ENCODE measurements at places on chromosomes 13 and 19. TPM values are rescaled to one million over a fixed set of nuclear protein-coding genes. Genes with fewer than 3 reads are reported as not detected.

Gene ZNF793
- total RNA-seq = 2.9 TPM

Gene TTC9B
- total RNA-seq = not detected

Gene ZNF439
- 5.1 TPM for total RNA-seq

Gene ZNF808
- total RNA-seq = 25.3 TPM

Gene C2CD4C
- 2.2 TPM for total RNA-seq

Gene PRKCG
- not detected for total RNA-seq

Gene SLC27A1
- 52.7 TPM for total RNA-seq

Gene PNMA8B
- total RNA-seq = 1.1 TPM

Gene FXYD7
- not detected for total RNA-seq

Gene LIM2
- not detected for total RNA-seq

Gene PRR20B
- total RNA-seq = not detected

DNA sequence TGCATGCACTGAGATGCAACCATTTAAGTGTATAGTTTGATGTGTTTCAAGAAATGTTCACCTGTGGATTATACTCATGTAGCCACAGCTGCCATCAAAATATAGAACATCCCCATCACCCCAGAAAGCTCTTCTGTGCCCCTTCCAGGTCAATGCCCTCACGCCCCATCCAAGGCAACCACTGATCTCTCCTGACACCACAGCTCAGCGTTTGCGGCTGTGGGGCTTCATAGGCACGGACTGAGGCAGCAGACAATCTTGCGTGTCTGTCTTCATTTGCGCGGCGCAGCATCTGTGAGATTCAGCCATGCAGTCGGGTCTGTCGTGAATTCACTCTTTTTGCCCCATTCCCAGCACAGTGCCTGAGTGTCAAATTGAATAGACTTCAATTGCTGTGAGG is 153.8 kb upstream of the UQCRFS1 start:
- H3K27me3 ChIP-seq = no peaks in the 10 kb centered on the region
- no peak overlapping the region for H3K27ac ChIP-seq
- H3K4me1 ChIP-seq = no peaks in the 10 kb centered on the region

- peaks cover 6% of the 10 kb centered on the region for H3K4me1 ChIP-seq
- no peak overlapping the region for H3K27ac ChIP-seq
- no peaks in the 10 kb centered on the region for H3K27me3 ChIP-seq
- DNase-seq = no peak
- no peaks in the 10 kb centered on the region for H3K36me3 ChIP-seq
Observed at GRCh38 chr19:3073931-3074595, 11.8 kb upstream of the TLE5 start.

DNA sequence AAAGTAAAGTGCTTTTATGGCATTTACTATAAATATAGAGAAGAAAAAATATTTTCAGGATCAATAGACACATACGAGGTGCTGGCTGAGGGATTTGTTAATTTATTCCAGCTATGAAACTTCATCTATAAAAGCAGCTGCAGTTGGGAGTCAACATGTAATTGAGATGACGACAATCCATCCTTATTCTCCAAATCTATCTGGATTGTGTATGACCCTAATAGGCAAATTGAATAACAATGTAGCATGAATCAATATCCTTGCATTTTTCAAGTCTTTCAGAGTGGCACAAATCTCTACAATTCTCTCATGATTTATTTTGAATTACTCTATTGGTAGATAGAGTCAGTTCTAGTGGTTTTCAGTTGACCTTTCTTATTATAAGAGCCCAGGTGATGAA is 1296.5 kb upstream of the SPRY2 start:
- H3K4me1 ChIP-seq = no peaks in the 10 kb centered on the region
- DNase-seq = no peak
- H3K4me3 ChIP-seq = no peak overlapping the region
- H3K36me3 ChIP-seq = no peaks in the 10 kb centered on the region
- H3K27ac ChIP-seq = no peak overlapping the region
- H3K27me3 ChIP-seq = no peaks in the 10 kb centered on the region

DNA sequence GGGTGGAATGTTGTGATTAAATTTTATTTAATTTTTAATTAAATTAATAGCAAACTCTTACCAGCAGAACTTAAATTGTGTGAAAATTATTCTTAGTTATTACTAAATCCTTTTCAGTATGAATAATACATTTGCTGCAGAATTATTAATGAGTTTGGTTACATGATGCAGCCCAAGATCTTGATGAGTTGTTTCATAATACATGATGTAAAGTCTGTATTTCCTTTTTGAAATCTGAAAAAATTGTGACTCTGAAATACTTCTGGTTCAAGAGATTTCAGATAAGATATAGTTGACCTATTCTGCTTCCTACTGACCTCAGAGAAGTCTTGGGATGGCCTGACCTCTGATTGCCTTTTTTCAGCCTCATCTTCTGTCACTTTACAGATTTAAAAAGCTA is 11.1 kb downstream of the SAE1 start:
- H3K36me3 ChIP-seq = peaks cover 34% of the 10 kb centered on the region
- no peak for DNase-seq
- no peak overlapping the region for H3K27ac ChIP-seq

DNA sequence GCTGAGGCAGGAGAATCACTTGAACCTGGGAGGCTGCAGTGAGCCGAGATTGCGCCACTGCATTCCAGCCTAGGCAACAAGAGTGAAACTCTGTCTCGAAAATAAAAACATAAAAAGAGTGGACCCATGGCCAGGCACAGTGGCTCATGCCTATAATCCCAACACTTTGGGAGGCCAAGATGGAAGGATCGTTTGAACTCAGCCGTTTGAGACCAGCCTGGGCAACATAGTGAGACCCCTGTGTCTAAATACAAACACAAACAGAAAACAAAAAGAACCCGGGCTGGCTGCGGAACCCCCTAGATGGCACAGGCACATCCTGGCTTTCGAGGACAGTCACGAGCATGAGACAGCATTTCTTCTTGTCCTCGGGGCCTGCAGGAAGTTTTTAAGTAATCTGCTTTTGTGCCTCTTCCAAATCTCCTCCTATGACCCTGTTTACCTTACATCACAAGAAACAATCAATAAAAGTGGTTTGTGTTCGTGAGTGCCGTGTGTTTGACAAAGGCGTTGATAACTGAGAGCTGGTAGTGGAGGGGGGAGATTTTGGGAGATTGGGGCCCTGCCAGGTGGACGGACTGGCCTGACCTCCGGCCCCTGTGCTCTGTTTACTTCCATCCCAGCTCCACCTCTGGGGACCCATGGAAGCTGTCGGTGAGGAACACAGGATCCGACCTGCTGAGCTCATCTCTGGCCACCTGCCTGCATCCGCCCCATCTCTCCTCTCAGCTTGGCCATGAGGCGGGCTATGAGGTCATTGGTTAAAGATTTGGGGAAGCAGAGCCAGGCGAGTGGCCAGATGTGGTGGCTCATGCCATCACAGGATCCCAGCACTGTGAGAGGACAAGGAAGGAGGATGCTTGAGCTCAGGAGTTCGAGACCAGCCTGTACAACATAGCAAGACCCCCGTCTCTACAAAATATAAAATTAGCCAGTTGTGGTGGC is 5.9 kb upstream of the GDF15 start:
- peaks cover 17% of the 10 kb centered on the region for H3K4me1 ChIP-seq
- H3K36me3 ChIP-seq = no peaks in the 10 kb centered on the region
- H3K4me3 ChIP-seq = no peak overlapping the region
- DNase-seq = peak; percentile 85
- no peaks in the 10 kb centered on the region for H3K27me3 ChIP-seq

- DNase-seq = peak; percentile 43
- no peaks in the 10 kb centered on the region for H3K27me3 ChIP-seq
- H3K27ac ChIP-seq = peak overlapping the region; percentile 2
- no peak overlapping the region for H3K4me3 ChIP-seq
Observed at GRCh38 chr13:45393941-45394570, 24.1 kb downstream of the SLC25A30 start.

DNA sequence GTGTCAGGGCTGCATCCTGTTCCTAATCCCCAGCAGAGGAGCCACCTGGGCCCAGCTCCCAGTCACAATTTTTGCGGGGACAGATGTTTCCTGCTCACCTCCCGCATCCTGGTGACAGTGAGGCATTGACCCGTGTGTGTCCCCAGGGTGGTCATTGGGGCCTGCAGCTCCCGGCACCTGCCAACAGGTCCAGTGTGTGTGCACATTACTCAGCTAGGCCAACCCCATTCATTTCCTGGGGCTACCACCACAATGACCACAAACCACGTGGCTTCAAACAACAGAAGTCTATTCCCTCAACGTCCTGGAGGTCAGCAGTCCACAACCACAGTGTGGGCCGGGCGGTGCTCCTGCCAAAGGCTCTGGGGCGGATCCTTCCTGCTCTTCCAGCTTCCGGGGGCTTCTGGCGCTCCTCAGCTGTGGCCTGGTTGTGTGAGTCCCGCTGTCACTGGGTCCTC is 11.9 kb upstream of the F2RL3 start:
- H3K36me3 ChIP-seq = peaks cover 59% of the 10 kb centered on the region
- H3K4me3 ChIP-seq = no peak overlapping the region
- H3K27ac ChIP-seq = no peak overlapping the region
- peaks cover 2% of the 10 kb centered on the region for H3K4me1 ChIP-seq

DNA sequence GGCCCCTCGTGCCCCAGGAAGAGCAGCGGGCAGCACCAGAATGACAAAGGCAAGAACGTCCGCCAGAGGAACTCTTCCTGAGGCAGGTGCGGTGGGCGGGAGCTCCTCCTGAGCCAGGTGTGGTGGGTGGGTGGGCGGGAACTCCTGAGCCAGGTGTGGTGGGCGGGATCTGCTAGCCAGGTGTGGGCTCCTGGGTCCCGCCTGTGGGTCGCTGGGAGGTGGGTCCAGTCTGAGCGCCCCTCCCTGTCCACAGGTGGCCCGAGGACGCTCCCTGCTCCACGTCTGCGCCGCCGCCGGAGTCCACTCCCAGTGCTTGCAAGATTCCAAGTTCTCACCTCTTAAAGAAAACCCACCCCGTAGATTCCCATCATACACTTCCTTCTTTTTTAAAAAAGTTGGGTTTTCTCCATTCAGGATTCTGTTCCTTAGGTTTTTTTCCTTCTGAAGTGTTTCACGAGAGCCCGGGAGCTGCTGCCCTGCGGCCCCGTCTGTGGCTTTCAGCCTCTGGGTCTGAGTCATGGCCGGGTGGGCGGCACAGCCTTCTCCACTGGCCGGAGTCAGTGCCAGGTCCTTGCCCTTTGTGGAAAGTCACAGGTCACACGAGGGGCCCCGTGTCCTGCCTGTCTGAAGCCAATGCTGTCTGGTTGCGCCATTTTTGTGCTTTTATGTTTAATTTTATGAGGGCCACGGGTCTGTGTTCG is 7.0 kb upstream of the HCN2 start:
- H3K27me3 ChIP-seq = no peaks in the 10 kb centered on the region
- peaks cover 3% of the 10 kb centered on the region for H3K36me3 ChIP-seq
- H3K4me3 ChIP-seq = no peak overlapping the region
- H3K4me1 ChIP-seq = peaks cover 25% of the 10 kb centered on the region
- no peak overlapping the region for H3K27ac ChIP-seq
- no peak for DNase-seq

DNA sequence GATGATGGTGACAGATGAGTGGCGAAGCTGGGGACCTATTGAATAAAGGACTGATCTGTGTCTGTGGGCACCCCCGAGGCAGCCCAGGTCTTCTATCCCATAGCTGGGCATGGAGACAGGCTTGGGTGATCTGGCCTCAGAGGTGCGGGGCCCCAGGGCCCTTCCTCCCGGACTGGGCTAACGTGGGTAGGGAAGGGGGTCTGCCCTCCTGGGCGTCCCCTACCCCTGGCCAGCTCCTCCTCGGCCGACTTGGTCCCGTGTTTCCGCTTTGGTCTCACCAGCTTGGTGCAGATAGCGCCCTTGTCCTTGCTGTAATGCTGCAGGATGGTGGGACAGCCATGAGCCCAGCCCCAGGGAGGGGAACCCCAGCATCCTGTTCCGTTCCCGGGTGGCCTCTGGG is 3.3 kb downstream of the MATK start:
- peaks cover 28% of the 10 kb centered on the region for H3K27me3 ChIP-seq
- no peak for DNase-seq
- no peak overlapping the region for H3K27ac ChIP-seq
- peaks cover 12% of the 10 kb centered on the region for H3K4me1 ChIP-seq

- H3K4me1 ChIP-seq = no peaks in the 10 kb centered on the region
- no peak overlapping the region for H3K27ac ChIP-seq
- no peak overlapping the region for H3K4me3 ChIP-seq
- DNase-seq = no peak
- no peaks in the 10 kb centered on the region for H3K36me3 ChIP-seq
Observed at GRCh38 chr19:50214699-50215543, 11.5 kb downstream of the MYH14 start.

DNA sequence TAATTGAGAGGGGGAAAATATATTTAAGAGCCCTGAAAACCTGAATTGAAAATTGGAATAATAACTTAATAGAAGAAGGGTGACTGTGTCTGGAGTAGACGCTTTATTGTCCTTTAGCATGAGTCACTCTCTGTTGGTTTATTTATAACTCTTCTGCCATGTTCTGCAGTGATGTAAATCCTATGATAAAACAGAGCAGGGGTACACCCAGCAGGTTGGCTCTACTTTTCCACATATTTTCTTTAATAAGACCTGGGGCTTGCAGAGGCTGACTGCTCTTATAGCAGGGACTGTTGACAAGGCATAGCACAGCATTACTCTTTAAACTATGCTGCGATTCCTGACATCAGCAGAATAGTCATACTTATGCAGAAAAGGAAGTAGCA is 389.9 kb upstream of the PCDH9 start:
- no peaks in the 10 kb centered on the region for H3K36me3 ChIP-seq
- H3K27ac ChIP-seq = no peak overlapping the region
- no peaks in the 10 kb centered on the region for H3K4me1 ChIP-seq
- no peak overlapping the region for H3K4me3 ChIP-seq

DNA sequence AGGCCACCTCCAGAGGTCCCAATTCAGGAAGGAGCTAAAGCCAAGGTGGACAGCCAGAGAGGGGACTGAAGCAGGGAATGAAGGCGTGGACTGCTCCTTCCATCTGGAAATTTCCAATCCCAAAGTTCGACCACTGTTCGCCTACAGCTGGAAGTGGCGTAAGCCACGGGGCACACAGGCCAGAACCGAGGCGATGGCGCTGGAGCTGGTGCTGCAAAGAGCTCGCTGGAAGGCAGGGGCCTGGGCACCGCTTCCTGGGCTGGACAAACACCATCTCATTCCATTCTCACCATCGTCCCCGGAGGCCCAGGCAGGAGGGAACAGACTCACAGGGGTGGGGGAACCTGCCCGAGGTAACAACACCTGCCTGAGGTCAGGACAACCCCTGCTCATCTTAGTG is 4.2 kb downstream of the MAP2K2 start:
- no peak overlapping the region for H3K4me3 ChIP-seq
- no peak for DNase-seq
- H3K27ac ChIP-seq = no peak overlapping the region
- H3K27me3 ChIP-seq = no peaks in the 10 kb centered on the region
- H3K4me1 ChIP-seq = peaks cover 26% of the 10 kb centered on the region

DNA sequence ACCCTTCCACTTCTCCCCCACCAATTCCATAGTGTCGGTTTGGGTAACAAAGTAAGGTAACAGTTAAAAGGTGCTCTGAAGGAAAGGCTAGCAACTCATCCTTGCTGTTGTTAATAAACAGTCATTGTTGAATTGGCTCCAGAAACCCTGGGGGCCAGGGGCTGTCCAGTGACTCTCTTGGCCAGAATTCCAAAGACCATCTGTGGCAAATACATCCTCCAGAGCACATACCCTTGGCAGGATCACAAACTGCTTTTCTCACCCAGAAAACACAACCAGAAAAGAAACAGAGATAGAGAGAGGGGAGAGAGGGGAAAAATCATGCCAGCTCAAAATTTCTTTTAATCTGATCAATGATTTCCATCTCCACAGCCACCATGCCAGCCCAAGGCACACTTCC is 22.1 kb downstream of the CACNA1A start:
- H3K27ac ChIP-seq = no peak overlapping the region
- H3K4me1 ChIP-seq = no peaks in the 10 kb centered on the region
- no peaks in the 10 kb centered on the region for H3K27me3 ChIP-seq
- H3K4me3 ChIP-seq = no peak overlapping the region
